ENCODE measurements at places on chromosomes 5 and 9.

GRCh38 chr9:95875305-95876137 is at the start of gene ERCC6L2:
ERCC6L2 (plus strand) TSS chr9:95875691; CDS start chr9:95876039, 348 bp downstream.
- peak; percentile 76 for DNase-seq

DNA sequence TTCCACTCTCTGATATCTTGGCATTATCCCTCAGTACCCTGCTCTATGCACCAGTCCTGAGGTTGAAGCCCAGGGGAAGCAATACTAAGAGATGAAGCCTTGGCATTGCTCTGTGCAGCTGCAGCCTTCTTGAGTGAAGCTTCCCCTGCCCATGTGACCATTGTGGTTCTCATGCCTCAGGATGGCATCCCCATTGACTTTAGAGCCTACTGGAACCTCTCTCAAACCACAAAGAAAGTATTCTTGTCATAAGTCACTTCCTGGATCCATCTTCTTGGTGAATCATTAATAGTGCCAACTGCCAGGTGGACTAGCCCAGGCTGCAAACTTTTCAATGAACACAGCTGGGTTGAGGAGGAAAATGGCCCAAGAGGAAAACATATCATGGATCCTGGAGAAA is 283.9 kb upstream of the RFX3 start:
- no peak for DNase-seq

- DNase-seq: peak; percentile 25
Observed at GRCh38 chr9:95087659-95088242, 229.8 kb downstream of the FANCC start.

DNA sequence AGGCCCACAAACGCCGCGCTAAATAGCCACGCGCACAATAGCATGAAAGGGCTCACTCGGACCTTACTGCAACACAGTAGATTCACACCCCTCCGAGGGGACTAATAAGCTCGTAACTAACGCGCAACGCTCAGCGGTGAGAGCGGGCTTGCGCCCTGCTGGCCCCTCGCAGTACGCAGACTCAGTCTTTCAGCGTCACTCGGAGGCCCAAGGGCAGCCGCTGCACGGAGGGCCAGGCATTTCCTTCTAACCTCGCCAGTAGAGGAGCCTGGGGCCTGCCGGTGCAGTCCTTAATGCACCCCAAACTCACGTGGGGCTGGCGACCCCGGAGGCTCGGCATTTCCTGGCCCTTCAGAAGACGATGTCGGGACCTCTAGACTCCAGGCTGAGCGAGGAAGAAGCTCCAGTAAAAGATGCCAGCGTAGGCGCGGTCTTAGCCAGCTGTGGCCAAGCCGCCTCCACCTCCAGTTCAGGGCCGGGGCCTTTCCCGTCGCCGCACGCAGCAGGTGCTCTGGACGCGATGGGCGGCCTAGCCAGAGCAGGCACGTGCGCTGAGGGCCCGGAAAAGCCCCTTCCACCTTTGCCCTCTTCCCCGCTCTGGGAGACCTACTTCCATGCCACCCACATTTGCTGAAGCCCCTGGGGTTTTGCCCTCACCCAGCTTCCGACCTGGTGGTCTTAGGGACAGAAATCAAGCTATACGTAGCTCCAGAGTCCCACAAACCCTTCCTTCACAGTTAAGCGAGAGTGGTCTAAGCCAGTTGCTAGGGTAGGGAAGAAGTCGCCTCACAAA is 38.3 kb upstream of the TIFAB start:
- no peak for DNase-seq

DNA sequence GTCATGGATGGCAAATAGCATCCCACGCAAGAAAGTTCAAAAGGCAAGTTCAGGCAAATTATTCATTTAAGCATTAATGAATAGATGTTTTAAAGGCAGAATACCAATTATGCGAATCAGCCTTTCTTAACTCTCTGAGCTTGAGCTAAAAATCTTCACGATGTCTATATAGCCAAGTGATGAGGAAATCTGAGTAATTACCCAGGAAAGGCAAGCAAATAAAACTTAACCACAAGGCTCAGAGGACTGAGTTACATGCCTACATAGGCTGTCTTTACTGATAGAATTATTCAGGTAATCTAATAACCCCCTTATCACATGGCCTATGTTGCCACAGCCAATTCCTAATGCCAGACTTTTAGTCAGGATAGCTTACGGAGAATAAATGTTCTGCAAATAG is 120.8 kb upstream of the MTAP start:
- DNase-seq: no peak

- DNase-seq: no peak
Observed at GRCh38 chr5:42598311-42598710, 158.3 kb upstream of the CCDC152 start.

- DNase-seq: no peak
Observed at GRCh38 chr9:85172001-85172978, 502.8 kb downstream of the NTRK2 start.

DNA sequence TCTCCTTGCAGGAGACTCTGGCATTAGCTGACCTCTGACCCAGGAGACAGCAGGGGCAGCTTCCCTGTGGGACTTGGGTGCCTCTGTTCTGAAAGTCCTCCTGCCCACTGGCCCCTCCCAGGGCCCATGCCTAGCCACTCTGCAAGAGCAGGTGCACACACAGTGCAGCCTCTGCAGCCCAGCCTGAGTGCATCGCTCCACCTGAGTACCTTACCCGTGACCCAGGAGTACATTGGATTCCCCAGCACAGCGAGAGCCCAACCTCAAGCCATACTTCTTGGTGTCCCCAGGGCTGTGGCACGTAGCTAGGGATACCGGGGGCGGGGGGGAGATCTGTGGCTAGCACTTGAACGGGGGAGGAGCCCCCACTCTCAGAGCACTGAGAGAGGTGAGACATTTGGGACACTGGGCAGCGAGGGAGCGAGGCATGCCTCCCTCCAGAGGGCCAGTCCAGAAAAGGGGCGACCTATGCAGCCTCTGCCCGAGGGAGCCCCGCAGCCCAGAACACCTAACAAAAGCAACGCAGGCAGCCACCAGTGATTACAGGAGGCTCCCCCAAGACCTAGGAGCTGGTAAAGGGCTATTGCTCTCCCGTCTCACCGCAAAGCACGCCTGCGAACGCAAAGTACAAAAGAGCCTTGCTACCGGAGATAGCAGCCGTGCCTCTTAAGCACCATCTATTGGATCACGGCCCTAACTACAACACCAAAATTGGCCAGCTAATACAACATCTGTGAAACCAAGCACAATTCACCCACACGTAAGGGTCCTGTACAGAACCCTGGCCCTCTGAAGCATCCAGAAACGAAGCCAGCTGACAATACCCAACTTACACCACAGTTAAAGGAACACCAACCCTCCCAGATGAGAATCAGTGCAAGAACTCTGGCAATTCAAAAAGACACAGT is 826 bp upstream of the PRDM9 start:
- DNase-seq: no peak

DNA sequence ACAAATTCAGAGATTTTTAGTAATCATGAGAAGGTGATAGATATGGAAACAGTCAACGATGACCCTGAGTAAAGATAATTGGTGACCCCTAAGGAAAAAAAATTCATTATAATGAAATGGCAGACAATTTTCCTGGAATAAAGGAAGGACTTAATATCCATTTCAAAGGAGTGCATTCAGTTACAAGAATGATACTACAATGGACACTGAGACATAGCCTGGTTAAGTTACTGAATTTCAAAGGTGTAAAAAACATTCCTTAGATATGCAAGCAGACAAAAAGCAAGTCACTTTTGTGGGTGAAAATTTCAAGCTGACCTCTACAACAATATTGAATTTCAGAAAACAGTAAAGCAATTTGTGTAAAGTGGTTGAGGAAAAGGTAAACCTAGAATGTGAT is 1012.5 kb upstream of the SEMA6A start:
- DNase-seq: no peak

DNA sequence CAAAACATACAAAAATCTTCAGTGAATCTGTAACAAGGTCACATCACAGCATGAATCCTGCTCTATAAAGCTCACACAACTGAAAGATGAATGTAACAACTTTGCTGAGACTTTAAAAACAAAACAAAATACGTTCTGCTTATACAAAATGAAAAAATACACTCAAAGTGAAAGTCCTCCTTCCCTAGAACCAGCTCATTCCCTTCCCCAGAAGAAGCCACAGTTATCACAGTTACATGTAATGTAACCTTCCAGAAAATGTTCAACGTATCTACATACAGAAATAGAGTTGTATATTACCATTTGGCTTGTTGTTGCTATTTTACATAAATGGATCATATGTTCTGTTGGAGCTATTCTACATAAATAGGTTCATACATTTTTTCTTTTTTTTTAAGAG is 2.6 kb downstream of the AUH start:
- no peak for DNase-seq

DNA sequence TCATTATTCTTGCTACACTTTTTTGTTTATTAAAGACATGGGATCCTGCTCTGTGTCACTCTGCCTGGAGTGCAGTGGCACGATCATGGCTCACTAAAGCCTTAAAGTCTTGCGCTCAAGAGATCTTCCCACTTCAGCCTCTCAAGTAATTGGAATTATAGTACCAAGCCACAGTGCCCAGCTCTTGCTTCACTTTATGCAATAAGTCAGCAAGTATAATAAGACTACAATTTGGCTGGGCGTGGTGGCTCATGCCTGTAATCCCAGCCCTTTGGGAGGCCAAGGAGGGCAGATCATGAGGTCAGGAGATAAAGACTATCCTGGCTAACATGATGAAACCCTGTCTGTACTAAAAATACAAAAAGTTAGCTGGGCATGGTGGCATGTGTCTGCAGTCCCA is 5.9 kb downstream of the C9orf153 start:
- no peak for DNase-seq

GRCh38 chr5:123436201-123436600 is 13.0 kb upstream of the CEP120 start:
- no peak for DNase-seq

DNA sequence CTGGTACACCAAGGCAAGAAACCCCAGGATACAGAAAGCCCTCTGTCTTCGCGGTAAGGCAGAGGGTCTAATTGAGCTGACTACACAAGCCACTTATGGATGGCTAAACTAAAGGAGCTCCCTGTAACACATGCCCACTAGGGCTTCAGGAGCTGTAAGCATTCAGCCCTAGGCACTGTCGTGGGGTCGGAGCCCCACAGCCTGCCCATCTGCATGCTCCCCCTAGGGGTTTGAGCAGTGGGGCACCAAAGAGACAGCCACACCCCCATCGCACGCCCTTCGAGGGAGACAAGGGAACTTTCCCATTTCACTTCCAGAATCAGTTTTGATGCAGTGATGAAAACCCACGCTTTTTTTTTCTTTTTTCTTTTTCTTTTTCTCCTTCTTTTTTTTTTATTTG is 11.0 kb upstream of the MTMR12 start:
- DNase-seq: no peak

GRCh38 chr5:95718203-95718602 is 12.9 kb upstream of the RHOBTB3 start:
- DNase-seq: no peak

All from DMS79 treated with DMSO at 0.1 percent for 48 hours (cell line).